Stimulated activated CD4-positive, alpha-beta T cell treated with anti-CD3 and anti-CD28 coated beads, Interleukin-1b, Interleukin-23, amount 100 ng/mL, for 48 hours (primary cell): ENCODE measurements at places on chromosomes 4 and X.

- no peak for DNase-seq
Observed at GRCh38 chr4:89287945-89288344, 19.7 kb downstream of the GPRIN3 start.

GRCh38 chr4:42767669-42768068, 110.8 kb upstream of the ATP8A1 start:
- DNase-seq, result no peak

DNA sequence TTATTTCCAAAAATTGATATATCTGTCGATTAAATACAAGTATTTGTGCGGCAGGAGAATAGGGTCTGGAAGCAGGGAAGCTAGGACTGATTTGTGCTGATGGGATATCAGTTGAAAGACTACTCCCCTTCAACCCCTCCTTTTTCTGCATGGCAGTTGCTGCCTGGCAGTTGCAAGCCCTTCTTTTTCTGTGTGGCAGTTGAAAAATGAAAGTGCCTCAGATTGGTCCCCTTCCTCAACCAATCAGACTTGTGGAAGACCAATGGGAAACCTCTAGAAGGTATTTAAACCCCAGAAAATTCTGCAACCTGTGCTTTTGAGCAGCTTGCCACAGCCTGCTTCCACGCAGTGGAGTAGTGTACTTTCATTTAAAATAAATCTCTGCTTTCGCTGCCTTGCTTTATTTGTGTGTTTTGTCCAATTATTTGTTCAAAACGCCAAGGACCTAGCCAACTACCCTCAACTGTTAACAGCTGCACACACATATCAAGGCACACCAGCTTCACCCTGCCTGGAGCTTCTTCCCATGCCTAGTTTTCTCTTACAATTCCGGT, 1.5 kb upstream of the TMA16 start:
- no peak for DNase-seq

DNA sequence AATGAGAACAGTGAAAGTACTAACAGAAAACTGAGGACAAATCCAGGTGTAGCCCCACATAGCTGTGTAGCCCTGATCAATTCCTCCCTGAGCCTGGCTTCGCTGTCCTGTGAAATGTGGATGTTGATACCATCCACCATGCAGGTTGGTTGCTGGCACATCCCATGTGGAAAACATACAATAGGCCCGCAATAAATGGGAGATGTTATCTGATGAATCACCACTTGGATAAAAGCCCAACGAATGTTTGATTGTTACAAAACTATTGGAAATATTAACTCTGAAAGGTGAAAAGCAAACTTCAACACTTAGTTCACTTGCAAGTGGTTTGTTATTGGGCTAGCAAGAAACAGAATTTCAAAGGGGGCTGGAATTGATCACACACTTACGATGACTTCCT, 186.3 kb upstream of the FTHL17 start:
- no peak for DNase-seq

DNA sequence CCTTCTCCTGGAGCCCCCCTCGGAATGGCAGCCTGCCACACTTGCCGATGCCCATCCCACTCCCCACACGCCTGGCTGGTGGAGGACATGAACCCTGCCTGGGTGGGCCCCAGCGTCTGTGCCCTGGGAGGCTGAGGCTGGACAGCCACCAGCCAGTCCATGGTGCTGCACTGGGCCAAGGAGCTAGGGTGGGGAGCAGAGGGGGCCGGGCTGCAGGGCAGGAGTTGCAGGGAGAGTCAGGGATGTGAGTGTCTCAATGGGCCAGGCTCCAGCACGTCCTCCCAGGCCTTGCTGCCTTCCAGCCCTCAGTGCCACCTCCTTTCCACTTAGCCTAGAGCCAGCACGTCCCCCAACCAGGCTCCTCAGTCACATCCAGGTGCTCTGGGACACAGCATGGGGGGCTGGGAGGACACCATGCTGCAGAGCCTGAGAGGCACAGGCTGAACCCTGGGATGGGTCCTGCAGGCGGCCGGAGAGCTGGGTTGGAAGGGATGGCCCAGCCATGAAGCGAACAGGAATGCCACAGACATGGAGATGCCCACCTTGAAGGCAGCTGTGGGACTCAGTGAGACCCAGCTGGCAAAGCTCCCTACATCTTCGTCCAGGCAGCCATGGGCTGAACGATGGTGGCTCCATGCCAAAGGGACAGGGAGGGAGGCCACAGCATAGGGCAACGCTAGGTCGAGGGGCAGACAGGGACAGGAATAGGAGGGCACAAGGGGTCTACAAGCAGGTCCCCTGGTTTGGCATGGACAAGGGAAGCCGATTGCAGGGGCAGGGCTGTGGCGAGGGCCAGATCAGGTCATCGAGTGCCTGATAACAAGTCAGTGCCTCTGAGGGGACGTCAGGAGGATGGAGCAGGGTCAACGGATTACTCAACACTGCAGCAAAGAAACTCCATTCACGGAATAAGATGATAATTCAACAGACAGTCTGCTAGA, 30.1 kb upstream of the MXD4 start:
- DNase-seq, result no peak
